ENCODE measurements at places on chromosomes 3 and 15.

- no peak for DNase-seq
Observed at GRCh38 chr3:18683900-18684299, 258.8 kb upstream of the SATB1 start.

DNA sequence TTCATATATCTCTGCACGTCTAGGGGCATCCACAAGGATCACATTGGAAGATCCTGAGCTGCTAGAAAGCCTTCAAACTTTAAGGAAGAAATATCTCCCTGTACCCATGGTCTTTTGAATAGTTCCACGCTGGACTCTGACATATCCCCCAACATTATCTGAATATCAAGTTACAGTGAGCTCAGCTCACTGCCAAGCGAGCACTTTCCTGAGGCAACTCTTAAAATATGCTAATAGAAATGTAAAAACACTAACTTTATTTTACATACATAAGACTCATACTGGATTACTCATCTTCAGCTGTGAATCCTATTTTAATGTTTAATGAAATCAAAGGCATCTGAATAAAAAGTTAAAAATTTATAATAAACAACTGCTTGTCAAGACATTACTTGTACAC is 420.2 kb upstream of the CCDC54 start:
- no peak for DNase-seq

GRCh38 chr15:41203395-41203794 is 27.2 kb downstream of the EXD1 start:
- DNase-seq = no peak

DNA sequence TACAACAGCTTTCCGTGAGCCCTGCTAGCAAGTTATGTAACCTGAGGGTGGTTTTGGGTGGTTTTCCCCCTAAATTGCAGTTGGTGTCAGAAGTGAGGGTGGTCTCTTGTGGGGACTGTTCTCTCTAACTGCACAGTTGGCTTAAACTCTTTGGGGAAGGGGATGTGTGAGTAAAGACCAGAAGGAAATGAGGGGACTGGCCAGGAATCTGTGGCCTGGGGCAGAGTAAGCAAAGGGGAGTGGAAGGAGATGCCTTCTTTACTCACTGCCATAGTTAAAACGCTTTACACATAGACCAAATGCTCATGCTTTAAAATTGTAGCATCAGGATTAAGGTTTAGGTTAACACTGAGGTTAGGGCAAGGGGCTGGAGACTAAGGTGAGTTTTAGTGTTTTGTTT is 21.2 kb upstream of the XIRP1 start:
- DNase-seq = no peak

- no peak for DNase-seq
Observed at GRCh38 chr3:129527262-129527661, 1.2 kb upstream of the RHO start.

DNA sequence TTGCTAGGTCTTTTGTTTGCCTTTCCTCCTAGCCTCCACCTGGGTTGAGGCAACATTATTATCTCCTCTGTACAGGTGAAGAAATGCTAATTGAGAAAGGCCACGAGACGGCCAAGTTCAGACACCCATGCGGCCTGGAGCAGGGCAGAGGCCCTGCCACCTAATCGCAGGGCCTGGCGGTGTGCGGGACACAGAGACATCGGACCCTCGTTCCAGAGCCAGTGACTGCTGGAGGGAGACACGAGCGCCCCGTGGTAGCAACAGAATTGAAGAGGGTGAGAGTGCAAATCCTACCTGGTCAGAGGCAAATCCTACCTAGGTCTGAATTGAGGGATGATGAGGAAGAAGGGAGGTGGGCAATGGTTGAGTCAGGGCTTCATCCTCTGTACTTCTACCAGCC is 113.8 kb upstream of the MEF2A start:
- DNase-seq = no peak

GRCh38 chr3:125151916-125152315 is 60.6 kb downstream of the SLC12A8 start:
- no peak for DNase-seq

DNA sequence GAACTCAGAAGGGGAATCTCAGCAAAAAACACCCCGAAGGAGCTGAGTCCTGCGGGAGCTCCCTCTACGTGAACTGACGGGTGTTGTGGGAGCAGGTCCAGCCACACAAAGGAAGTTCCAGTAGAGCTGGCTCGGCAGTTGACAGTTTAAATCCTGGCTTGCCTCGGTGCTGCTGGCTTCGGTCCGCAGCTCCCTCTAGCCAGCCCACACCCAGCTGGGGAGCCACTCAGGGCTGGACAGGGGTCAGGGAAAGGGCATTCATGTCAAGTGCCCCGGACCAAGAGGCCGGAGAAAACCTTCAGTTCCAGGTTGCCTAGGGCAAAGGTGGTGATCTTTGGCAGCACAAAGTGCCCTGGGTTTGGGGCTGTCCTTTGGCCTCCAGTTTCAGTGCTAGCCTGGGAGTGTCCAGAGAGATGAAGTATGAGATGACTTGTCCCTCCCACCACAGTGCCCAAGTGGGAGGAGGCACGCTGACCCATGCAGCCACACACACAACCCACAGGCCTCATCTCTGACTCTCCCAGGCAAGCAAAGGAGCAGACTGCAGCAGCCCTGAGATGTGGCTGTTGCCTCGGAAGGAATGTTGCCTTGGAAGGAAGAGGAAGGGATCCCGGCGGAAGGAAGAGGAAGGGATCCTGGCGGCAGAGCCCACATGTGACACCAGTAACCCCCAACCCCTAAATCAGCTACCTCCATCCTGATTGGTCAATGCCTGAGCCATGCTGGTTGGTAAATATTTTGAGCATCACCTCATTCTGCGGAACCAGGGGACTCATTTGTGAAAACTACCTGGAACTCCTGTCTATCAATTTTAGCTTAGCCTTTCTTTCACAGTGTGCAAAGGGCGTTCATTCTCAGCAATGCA is 13.9 kb upstream of the ANPEP start:
- DNase-seq = no peak

DNA sequence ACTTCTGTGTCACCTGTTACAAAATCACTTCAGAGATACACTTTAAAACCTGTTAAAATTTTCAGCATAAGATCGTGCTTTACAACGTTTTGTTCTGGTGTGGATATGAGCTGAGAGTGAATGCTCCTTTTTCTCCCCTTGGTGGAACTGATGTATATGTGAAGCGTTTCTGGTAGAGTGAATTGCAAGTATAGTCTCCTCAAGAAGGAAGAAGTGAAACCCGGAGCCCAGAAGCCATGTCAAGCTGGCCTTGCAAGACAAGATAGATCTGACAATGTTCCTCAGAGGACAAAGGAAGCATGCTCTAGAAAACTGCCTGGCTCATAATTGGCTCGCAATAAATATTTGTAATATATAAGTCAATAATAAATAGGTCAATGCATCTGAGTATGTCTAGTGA is 23.6 kb downstream of the SERPINI2 start:
- no peak for DNase-seq

DNA sequence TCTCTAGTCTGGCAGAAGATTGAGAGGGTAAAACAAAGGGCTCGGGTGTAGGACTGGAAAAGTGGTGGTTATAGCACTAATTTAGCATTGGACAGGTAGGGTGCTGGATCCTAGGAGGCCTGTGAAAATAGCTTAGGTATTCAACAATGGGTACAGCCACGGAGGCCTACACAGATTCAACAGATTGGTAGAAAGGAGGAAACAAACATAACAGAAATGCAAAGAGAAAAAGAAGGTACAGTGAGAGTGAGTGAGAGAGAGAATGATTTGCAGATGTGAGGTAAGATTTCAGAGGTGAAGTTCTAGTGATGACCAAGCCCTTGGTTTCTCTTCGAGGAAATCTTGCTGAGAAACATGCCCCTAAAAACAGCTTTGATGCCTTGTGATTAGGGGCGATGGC is 37.9 kb downstream of the ADIPOQ start:
- no peak for DNase-seq

DNA sequence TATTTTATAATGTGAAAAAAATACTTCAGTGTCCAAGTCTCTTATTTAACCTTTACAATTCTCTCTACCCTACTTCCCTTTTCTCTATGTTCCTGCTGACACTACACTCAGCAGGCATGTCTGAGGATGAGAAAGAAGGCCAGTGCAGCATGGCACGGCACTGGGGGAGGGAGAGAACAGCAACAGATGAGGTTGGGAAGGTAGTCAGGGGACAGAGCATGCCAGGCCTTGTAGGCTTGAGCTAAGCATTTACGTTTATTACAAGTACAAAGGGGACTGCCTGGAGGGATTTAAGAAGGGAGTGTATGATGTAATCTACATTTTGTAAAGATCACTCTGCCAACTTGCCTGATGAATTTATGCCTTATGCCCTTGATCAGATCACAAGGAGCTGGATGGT is 117.3 kb upstream of the WNT5A start:
- DNase-seq = no peak

DNA sequence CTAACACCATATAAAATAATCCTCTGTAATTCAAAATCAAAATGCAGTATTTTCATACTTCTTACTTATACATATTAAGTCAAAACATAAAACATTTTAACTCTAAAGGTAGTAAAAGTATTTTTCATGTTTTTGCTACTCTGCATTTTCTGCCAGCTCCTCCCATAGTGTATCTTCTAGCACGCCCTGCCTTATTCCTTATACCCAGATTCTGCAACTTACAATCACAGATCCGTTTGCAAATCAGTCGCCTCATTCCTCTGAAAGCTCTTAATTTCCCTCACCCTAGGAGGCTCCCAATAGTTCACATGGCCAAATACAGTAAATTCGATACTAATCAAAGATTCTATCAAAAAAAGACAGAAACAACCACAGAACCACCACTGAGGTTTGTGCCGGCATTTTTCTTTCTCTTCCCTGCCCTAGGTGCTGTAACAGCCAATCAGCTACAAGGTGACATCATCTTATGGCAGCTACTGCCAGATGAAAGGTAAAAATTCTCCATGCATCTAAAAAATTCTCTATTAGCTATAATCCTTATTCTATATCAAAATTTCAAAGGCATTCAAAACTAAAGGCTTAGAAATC is 72.9 kb downstream of the CLASP2 start:
- DNase-seq = no peak

GRCh38 chr3:13021141-13022114 is 51.8 kb downstream of the IQSEC1 start:
- no peak for DNase-seq

- no peak for DNase-seq
Observed at GRCh38 chr3:25820366-25820765, 30.5 kb downstream of the OXSM start.

DNA sequence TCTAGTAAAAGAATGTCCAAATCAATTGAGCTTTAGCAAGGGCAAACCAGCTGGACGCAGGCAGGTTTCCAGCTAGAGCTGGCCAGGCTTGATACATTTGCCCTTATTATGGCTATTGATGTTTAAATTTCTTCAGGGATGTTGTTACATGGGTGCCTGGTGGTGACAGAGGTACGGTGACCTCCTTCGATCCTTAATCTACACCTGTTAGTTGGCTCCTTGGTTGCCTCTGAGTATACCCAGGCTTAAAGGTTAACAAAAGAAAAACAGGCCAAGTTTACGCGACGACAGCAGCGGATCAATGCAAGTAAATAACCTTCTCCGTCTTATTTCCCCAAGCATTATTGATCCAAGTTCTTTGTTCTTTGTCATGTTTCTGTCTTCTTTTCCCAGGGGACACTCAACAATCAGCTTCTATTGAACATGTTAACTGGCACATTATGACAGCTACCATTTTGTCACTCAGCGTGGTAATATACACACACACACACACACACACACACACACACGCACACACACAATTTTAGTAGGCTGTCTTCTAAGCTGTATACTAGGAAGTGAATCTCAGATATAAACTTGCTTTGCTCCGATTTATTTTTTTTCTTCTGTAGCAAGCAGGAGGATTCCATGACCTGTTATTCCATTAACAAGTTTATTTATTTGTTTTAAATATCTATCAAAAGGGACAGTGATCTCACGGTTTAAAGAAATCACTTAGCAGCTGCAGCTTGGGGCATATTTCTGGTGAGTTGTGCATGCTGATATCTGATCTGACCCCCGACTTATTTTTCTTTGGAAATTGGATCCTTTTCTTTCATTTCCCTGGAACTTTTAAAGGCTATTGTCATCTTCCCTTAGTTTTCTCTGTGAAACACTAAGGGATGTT is 844.7 kb downstream of the MCTP2 start:
- no peak for DNase-seq

DNA sequence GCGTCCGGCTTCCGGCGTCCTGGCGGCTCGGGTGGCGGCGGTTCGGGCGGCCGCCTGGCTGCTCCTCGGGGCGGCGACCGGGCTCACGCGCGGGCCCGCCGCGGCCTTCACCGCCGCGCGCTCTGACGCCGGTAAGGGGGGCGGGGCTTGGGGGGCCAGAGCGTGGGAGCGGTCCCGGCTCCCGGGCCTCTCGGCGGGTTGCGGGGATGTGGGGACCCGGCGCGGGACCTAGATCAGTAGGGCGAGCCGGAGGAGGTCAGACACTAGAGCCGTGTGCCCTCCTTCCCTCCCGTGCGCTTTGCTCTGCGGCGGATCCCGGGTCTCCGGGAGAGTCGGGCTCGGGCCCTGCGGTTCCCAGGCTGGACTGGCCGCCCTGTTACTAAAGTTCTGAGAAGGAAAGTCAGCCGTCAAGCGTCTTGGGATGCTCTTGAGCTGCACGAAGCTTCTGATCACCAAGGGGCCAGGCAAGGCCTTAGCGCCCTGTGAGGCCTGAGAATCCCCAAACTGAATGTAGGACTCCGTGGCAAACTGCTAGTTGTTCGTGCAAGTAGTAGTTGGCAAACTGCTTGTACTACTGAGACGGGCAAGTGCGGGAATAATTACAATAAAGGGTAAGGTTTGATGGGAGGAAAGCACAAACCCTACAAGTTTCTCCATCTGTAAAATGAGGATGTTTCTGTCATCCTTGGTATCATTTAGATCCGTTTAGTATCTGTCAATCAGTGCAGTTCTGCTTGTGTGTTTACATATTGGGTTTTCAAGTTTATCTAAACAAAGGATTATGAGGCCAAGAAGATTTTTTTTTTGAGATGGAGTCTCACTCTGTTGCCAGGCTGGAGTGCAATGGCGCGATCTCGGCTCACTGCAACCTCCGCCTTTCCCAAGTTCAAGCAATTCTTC is 587 bp downstream of the PIGX start:
- peak; percentile 61 for DNase-seq

- DNase-seq = no peak
Observed at GRCh38 chr15:99239545-99240198, 9.7 kb downstream of the TTC23 start.

GRCh38 chr15:88849376-88850072 is 45.8 kb downstream of the HAPLN3 start:
- DNase-seq = no peak

- no peak for DNase-seq
Observed at GRCh38 chr3:63538919-63539318, 113.6 kb upstream of the SNTN start.

Data from stimulated activated CD4-positive, alpha-beta T cell treated with anti-CD3 and anti-CD28 coated beads, TNF-alpha, amount 100 ng/mL, for 1 hour (primary cell).